ENCODE measurements at places on chromosomes 7 and 10.

- peaks cover 4% of the 10 kb centered on the region for H3K4me1 ChIP-seq
- DNase-seq = no peak
- H3K36me3 ChIP-seq = no peaks in the 10 kb centered on the region
- H3K27ac ChIP-seq = no peak overlapping the region
- no peaks in the 10 kb centered on the region for H3K27me3 ChIP-seq
These were observed 60.2 kb downstream of the CCDC71L start for GRCh38 chr7:106600569-106601373.

- H3K27me3 ChIP-seq = no peaks in the 10 kb centered on the region
- no peak for DNase-seq
- H3K27ac ChIP-seq = no peak overlapping the region
- H3K36me3 ChIP-seq = no peaks in the 10 kb centered on the region
- H3K4me1 ChIP-seq = no peaks in the 10 kb centered on the region
These were observed 132.2 kb downstream of the BBS9 start for GRCh38 chr7:33261585-33261984.

- no peak for DNase-seq
- H3K4me1 ChIP-seq = peaks cover 27% of the 10 kb centered on the region
- H3K27ac ChIP-seq = peak within 1 kb of the TSS; percentile 23
These were observed at the start of gene SFTPA2 for GRCh38 chr10:79560160-79560709. SFTPA2 (minus strand) TSS chr10:79560407; CDS start chr10:79559483, 924 bp downstream.

- no peaks in the 10 kb centered on the region for H3K36me3 ChIP-seq
- H3K27ac ChIP-seq = no peak overlapping the region
- H3K27me3 ChIP-seq = no peaks in the 10 kb centered on the region
- DNase-seq = no peak
- H3K4me1 ChIP-seq = no peaks in the 10 kb centered on the region
- no peak overlapping the region for H3K4me3 ChIP-seq
These were observed 372.4 kb upstream of the VWC2 start for GRCh38 chr7:49400891-49401550.

DNA sequence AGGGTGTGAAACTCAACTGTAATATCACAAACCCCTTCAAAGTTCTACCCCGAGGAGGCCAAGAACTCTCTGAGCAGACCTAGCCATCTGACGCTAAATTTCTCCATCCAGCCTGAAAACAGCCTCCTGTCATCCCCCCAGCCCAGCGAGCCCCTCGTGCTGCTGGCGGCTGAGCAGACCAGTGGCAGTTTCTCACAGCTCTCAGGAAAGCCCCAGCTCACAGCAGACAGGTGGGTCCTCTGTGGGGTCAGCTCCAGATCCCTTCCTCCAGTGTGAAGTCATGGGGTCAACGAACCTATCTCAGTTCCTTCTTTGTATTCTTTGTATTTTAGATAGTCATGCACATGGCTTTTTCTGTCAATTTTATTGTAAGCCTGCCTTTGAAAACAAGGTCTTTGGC is 7.8 kb downstream of the GARIN1A start:
- H3K4me3 ChIP-seq = no peak overlapping the region
- H3K27me3 ChIP-seq = no peaks in the 10 kb centered on the region
- H3K36me3 ChIP-seq = no peaks in the 10 kb centered on the region
- H3K27ac ChIP-seq = no peak overlapping the region
- no peaks in the 10 kb centered on the region for H3K4me1 ChIP-seq

DNA sequence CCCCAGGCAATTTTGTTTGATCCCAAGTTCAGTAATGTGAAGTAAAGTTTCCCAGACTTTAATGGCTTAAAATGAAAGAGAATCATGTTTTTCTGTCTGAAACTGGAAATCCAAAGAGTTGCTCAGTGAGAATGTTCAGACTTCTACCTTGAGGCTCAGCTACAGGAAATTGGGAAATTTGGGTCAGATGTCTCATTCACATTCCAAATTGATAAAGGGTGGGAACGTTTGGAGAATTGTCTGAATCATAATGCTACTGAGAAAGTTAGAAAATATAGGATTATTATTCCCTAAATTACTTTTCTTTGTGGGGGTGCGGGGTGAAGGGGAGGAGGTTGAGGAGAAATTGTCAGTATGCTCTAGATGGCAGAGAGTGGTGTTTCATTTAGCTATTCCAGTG is 773.9 kb downstream of the LRMDA start:
- no peak overlapping the region for H3K27ac ChIP-seq
- DNase-seq = no peak
- H3K27me3 ChIP-seq = no peaks in the 10 kb centered on the region
- H3K4me3 ChIP-seq = no peak overlapping the region

DNA sequence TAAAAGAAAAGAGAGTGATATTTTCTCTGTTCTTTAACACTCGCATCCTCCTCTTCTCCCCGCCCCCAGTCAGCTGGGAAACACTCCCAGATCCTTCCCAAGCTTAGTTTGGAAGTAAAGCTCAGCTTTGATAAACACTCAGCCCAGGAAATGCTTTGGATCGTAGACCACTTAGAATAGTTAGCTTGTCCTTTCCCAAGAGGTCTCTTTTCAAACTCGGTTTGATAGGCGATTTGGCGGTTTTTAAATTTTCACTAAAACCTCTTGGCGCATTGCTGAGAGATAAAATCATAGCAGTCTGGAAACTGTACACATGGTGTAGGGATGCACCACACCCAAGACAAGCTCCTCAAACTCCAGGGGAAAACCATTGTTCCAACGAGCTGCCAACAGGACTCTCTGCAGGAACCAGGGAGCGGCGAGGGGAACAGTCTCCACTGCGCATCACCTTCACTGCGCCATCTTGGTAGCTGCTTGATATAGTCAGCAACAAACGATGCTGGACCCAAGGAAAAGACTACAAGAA is 22.3 kb downstream of the SMURF1 start:
- H3K4me3 ChIP-seq = no peak overlapping the region
- no peaks in the 10 kb centered on the region for H3K36me3 ChIP-seq
- no peak for DNase-seq
- no peaks in the 10 kb centered on the region for H3K27me3 ChIP-seq
- H3K27ac ChIP-seq = no peak overlapping the region

DNA sequence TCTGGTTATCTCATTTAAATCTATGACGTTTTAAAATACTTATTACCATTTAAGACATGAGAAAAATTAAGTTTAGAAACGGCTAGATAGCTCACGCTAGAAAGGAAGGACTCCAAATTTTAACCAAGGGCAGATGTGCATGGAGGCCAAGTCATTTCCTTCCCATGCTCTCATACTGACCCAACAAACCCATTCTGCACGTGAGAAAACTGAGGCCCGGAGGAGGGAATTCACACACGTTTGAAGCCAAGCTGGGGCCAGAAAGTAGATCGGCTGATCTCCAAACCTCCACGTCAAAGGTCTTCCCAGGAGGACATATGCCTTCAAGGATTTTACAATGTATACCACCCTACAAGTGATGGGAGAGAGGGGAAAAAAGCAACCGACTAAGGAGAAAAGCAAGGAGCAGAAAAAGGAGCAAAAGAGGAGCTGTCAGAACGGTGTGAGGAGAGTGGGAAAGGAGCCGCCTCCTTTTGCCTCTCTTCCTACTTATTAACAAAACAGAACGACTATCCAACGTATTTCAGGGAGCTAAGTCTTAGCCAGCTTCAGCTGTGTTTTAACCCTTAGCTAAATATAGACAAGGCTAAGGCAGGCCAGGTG is 645 bp upstream of the SIRT1 start:
- no peaks in the 10 kb centered on the region for H3K27me3 ChIP-seq
- DNase-seq = no peak
- peak overlapping the region; percentile 94 for H3K27ac ChIP-seq

DNA sequence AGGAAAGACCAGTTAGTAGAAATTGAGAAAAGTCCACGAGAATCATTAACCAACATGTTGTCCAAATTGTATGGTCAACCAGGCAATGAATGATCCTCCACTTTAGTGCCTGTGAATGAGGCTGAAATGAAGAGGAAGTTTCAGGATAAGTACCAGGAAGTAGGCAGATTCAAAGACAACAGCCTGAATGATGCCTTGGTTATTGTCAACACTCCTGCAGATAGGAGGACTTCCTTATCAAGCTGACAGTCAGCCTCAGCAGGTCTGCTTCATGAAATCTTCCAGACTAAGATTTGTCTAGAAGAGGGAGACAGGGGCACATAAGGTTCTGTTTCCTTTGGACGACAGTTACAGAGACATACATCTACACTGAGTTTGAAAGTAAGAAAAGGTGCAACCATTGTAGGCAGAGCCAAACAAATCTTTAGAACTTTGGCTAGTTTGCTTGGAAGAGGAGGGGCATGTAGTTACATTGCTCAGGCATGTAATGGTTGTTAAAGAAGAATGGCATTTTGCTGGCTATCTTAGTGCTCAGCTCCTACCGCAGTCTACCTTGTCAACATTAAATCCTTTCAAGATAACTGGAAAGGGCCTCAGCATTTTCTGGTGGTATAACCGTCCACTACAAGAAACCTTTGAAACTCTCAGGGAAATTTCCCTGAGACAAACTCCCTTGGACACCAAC is 81.4 kb downstream of the ABI1 start:
- no peak overlapping the region for H3K4me3 ChIP-seq
- no peaks in the 10 kb centered on the region for H3K27me3 ChIP-seq
- no peak for DNase-seq

DNA sequence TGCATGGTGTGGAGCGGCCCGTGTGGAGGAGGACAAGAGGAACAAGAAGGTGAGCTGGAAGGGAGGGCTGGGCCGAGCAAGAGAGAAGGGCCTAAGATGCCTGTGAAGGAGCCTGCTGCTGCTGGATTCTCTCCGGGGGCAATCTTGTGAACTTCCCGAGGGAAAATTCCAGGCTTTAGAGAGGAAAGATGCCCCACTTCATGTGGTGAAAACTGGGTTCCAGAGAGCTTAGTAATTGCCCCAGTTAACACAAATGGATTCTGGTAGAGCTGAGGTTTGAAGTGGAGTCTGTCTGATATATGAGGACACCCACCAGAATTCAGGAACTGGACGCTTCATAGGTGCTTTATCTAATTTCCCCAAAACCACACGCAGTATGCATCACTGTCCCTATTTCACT is 114.1 kb upstream of the ZMIZ1 start:
- DNase-seq = no peak
- H3K27ac ChIP-seq = no peak overlapping the region
- no peaks in the 10 kb centered on the region for H3K27me3 ChIP-seq

- no peak overlapping the region for H3K27ac ChIP-seq
- no peaks in the 10 kb centered on the region for H3K27me3 ChIP-seq
- H3K4me1 ChIP-seq = no peaks in the 10 kb centered on the region
- peaks cover 6% of the 10 kb centered on the region for H3K36me3 ChIP-seq
These were observed 23.9 kb upstream of the DGKI start for GRCh38 chr7:137870684-137871083.

DNA sequence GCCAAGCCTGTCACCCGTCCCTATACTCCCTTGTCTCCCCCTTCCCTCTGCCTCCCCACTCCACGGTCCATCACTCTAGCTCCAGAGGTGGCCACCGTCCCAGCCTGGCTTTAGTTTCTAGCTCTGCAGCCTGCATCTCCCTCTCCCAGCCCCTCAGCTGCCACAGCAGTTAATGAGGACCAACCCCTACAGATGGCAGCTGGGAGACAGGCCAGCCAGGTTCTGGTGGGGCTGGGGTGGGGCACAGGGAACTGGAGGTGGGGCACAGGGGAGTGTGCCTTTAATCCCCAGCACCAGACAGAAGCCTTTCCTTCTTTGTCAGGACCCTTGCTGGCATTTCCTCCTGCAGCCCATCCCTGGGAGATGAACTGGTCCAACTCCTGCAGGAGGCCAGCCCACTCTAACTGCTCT is 21.1 kb downstream of the UNC5B start:
- H3K27me3 ChIP-seq = no peaks in the 10 kb centered on the region
- no peak overlapping the region for H3K27ac ChIP-seq
- no peak overlapping the region for H3K4me3 ChIP-seq
- H3K4me1 ChIP-seq = peaks cover 31% of the 10 kb centered on the region

Measured in body of pancreas (tissue), 4 donors.